ENCODE measurements at places on chromosomes 4 and X. TPM values are rescaled to one million over a fixed set of nuclear protein-coding genes. Genes with fewer than 3 reads are reported as not detected.

PABPC1L2A gene
- total RNA-seq, result not detected

CPLX1 gene
- 0.96 TPM for total RNA-seq

PLAC8 gene
- total RNA-seq, result 32.0 TPM

ETDB gene
- not detected for total RNA-seq
